ENCODE measurements at places on chromosomes 5 and 9.

- DNase-seq, result no peak
These were observed 1.4 kb upstream of the COL27A1 start for GRCh38 chr9:114153761-114154599.

- no peak for DNase-seq
These were observed 105.1 kb upstream of the TNPO1 start for GRCh38 chr5:72711351-72711750.

- DNase-seq, result no peak
These were observed 74.5 kb downstream of the COL5A1 start for GRCh38 chr9:134716067-134716466.

DNA sequence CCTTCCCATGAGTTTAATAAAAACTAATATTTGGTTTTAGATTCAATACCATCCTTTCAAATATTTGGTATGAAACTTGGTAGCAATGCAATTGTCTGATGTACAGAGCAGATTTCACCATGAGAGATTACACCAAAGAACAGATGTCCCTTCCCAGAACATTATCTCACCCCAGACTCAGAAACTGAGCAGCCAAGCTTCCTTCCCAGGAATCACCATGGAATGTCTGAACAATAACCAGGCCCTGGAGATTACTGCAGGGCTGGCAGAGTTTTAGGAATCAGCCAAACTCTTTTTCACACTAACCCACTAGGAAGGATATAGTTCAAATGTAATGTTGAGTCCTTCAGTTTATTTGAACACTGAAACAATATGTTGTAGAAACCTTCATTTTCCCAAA, 23.9 kb downstream of the CLTA start:
- no peak for DNase-seq

DNA sequence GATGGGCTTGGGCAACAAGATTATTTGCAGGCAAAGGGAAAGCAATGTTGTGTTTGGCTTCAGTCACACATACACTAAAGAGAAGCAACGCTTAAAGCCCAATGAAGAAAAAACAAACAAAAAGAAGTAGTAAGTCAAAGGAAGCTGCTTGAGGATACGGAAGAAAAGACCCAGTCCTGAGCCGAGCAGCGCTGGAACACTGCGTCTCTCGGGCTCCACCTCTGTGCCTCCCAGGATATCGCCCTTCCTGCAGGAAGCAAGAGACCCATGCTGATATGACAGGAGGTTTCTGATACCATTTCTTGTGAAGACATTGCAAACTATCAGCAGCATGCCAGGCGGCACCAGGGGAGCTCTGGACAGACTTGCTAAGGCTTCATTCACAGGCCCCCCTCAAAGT, 9.9 kb downstream of the GNAQ start:
- DNase-seq, result no peak

GRCh38 chr5:135467051-135467625, 15.0 kb upstream of the TIFAB start:
- no peak for DNase-seq

GRCh38 chr5:94661086-94661485, 42.6 kb downstream of the SLF1 start:
- DNase-seq, result no peak

GRCh38 chr5:22844636-22845035, 8.5 kb downstream of the CDH12 start:
- DNase-seq, result no peak

- no peak for DNase-seq
These were observed 267.7 kb downstream of the ADAMTS6 start for GRCh38 chr5:65213921-65214525.

DNA sequence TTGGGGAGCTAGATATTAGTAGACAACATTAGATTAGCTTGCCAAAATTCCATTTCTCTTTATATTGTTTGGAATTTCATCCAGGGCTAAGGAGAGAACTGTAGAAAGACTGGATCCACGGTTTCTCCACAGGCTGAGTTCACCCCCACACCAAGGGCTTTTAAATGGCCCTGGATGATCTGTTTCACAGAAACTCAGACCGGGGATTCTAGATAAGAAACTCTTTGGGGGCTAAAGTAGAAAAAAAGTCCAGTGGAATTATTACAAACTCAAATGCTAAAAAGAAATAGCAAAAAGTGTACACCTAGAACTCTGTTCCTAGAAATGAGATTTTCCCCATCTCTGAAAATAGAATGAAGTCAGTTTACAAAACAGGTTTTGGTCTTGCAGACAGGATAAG, 80.9 kb downstream of the SUSD1 start:
- no peak for DNase-seq

DNA sequence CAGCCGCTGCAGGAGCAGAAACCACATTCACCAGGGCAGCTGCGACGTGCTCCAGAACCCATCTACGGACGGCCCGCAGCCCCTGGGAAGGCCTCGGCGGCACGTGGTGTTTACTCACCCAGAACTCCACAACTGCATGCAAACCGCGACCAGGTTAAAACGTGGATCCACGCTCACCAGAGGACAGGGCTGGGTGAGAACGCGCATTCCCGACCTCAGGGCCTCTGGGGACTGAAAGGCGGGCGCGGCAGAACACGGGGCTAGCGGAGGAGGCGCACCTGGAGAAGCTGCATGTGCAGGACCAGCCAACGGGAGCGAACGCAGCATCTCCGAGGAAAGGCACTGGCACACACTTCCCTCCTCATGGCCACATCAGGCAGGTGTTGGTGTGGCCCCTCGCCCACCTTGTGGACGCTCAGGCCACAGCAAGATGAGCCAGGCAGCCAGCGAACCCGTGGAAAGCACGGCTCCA, 24.0 kb upstream of the CAMSAP1 start:
- DNase-seq, result no peak

- no peak for DNase-seq
These were observed 253 bp downstream of the SLC12A2 start for GRCh38 chr5:128083811-128084227.

DNA sequence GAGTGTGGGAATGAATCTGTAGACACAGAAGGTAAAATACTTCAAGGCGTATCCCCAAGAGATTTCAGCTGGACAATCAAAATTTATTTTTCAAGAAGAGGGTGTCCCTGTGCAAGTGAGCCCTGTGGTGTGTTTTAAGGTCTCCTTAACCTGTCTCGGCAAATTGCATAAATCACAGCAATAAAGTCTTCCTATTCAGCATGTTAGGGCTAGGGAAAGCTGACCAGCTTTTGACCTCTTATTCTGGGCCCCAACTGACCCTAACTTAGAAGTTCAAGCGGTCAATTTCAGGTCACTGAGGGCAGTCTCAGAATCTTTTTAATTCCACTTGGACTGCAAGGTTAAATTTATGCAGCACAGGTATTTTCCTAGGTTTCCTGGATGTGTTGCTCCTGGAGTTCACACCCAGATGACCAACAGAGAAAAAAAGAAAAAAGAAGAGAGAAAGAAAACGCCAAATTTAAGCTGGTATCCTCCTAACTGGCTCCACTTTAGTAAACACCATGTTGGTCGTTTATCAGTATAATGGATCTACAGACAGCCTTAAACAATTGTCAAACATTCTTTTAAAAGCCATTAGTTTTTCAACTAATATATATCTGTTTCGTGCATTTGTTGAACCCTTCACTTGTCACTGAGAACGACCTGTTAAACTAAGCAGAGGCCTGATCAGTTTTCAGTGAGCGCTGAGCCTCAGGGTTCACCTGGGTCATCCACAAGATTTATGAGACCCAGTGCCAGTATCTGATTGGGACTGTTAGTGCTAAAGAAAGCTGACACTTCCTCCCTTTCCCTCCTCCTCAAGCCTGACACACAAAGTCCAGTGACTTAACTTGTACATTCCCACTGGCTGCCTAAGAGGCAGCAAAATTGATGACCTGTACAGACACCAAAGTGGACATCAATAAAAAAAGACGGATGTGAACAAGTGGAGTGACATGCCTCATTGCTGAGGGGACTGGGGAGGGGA, 546.1 kb downstream of the NR2F1-AS1 start:
- DNase-seq, result no peak

GRCh38 chr9:36471359-36471758, 71.3 kb upstream of the RNF38 start:
- DNase-seq, result no peak

GRCh38 chr5:30581198-30581935, 612.1 kb upstream of the CDH6 start:
- DNase-seq, result no peak

- DNase-seq, result no peak
These were observed 20.0 kb downstream of the PCDH1 start for GRCh38 chr5:141858079-141858765.

- no peak for DNase-seq
These were observed 1.2 kb upstream of the PHF2 start for GRCh38 chr9:93574900-93575795.

DNA sequence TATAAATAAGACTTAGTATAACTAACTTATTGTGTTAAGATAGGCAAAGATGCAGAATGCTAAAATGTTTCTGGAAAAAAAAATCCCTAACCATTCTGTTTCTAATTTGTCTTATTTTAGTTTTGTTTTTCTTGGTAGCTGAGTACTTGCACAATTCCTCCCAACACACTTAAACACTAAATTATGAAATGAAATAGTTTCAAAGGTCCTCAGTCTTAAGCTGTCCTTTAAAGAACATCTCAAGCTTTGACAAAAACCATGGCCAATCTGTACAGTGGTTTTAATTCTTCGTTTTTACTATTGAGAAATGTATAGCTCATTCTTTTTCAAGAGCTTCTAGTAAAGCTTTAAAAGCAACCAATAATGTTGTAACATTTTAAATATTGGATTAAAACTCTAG, 171.5 kb downstream of the EDIL3 start:
- no peak for DNase-seq

- DNase-seq, result no peak
These were observed 30.5 kb upstream of the MSX2 start for GRCh38 chr5:174693697-174694385.

- no peak for DNase-seq
These were observed 158.1 kb downstream of the C9orf152 start for GRCh38 chr9:110049699-110050450.

- no peak for DNase-seq
These were observed 16.6 kb downstream of the FAT2 start for GRCh38 chr5:151574444-151574996.

GRCh38 chr5:131081913-131082488, 83.1 kb downstream of the HINT1 start:
- DNase-seq, result no peak

GRCh38 chr9:4464911-4465513, 25.3 kb upstream of the SLC1A1 start:
- DNase-seq, result no peak

GRCh38 chr9:7196467-7196866, 438.7 kb downstream of the KDM4C start:
- no peak for DNase-seq

GRCh38 chr9:115373710-115374045, 255.7 kb upstream of the TNC start:
- no peak for DNase-seq

DNA sequence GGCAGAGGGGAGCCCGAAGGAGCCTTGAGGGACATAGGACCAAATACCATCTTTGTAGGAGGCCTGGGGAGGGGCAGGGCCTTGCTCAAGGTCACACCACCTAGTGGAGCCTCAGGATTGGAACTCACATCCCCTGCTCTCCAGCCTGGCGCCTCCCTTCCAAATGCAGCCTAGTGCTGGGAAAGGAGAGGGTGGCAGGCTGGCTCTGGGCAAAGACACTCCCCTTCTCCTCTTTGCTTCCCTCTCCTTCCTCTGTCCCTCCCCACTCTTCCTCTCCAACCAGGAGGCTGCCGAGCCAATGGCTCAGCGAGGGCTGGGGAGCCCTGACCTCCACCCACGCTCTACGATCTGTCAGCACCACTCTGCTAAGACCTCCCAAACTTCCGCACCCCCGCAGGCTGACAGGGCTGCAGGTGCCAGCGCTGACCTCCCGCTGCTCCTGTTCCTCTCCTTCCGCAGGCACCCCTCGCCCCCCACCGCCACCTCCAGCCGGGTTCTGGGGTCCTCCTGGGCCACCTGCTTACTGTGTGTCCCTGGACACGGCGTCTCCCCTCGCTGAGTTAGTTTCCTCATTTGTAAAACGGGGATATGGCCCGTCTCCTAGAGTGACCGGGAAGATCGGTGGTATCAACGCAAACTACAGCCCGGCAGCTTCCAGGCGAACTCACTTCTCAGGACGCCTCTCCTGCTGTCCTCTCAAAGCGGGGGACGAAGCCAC, 52.9 kb downstream of the C9orf50 start:
- no peak for DNase-seq

DNA sequence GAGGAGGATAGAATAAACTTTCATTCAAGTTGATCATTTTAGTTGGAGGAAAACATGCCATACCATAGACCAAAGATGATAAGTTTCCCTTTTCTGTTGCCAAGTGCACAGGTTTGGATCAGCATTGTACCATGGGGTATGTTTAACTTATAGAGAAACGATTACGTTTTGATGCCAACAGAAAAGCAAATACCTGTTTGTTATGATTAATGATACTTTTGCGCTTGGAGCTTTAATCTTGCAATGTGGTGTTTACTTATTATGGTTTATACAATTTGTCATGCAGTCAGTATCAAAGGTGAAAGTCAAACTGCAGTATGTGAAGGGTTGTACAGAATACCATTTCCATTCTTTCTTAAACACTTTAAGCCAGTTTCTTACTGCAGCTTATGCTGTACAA, 13.2 kb upstream of the ARHGEF28 start:
- DNase-seq, result no peak

DNA sequence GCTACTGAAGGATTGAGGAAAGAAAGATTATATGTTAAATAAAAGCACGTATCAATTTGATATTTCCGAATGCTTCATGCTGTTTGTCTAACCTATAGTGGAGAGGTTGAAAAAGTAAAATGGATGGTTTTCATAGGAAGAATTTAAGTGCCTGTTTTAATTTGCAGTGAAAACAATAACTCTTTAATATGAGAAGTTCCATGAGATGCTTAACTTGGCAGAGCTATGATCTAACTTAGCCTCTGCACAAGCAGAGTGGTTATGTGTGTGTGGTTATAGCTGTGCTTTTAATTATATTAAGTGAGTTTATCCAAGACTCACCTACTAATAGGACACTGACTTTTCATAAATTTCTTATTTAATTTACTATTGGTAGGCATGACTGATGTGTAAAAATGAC, 57.4 kb downstream of the AOPEP start:
- DNase-seq, result no peak

- no peak for DNase-seq
These were observed 93.2 kb downstream of the PTTG1 start for GRCh38 chr5:160514866-160515265.

GRCh38 chr9:14585730-14586473, 107.3 kb downstream of the ZDHHC21 start:
- no peak for DNase-seq

GRCh38 chr9:38026021-38026809, 42.8 kb downstream of the SHB start:
- DNase-seq, result no peak

Measured in CD4-positive, alpha-beta T cell treated with Interleukin-2 at 100 ng/mL for 4 hours (primary cell).